RPMI7951 (cell line): ENCODE measurements at places on chromosomes 13 and 19.
A peak's percentile ranks its signal among the peaks of the same experiment; 100 is the strongest.

DNA sequence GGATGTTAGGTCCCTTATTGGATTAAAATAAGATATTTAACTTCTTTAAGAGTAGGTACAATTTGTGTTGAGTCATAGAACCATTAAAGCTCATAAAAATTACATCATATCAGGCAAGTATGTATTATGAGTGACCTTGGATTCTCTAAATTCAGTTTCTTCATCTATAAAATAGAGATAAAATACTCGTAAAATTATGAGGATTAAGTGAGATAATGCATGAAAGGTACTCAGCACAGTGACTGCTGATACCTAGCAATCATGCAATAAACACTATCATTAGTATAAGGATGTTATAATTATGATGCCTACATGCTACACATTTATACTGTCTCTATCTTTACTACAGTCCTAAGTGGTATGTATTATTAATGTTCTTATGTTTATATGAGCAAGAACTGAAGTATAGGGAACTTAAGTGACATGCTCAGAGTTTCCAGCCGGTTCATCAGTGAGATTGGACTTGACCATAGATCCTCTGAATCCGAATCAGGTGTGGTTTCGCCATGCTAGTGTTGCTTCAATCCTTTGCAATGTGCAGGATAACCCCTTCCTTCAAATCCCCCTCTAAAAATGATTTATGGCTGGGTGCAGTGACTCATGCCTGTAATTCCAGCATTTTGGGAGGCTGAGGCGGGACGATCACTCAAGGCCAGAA lies 22.9 kb upstream of the FRY start:
- DNase-seq = no peak

DNA sequence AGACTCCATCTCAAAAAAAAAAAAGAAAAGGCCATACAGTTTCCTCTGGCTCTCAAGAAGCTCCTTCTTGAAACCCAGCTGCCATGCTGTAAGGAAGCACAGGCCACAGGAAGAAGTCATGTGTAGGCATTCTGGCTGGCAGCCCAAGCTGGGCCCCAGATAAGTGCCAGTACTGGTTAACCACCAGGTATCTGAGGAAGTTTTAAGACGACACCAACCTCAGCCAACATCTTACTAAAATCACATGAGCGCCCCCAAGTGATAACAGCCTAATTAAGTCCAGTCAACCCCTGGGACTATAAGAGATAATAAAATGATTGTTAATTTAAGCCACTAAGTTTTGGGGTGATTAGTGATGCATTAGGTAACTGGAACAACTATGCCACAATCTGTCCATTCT lies 27.4 kb upstream of the AKT2 start:
- no peak for DNase-seq

DNA sequence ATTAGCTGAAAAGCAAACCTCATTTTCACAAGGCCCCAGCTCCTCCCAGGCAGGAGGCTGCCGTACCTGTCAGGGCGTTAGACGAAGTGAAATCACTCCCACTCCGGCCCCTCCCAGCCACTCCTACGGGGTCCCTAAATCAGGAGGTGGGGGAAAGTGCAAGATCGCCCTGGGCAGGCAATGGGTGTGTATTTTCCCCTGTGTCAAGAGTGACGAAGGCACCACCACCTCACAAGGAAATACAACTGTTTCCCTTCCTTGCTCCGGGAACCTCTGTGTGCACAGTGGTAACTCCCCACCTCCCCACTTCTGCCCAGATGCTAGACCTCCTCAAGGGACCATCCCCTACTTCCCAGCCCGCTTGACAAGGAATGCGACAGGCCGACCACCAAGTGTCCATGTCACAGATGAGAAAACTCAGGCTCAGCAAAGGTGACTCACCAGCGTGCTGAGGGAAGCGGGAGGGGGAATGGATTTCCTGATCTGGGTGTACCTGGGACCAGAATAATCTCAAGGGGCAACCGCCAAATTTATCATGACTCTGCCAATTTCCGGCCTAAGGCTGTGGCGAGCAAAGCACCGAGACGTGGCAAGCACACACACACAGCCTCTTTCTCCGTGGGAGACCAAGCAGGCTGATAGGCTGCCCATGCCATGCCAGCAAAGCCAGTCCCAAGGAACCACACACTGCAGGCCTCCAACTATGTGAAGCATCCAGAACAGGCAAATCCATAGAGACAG lies 7.3 kb downstream of the PPP6R1 start:
- DNase-seq = no peak

DNA sequence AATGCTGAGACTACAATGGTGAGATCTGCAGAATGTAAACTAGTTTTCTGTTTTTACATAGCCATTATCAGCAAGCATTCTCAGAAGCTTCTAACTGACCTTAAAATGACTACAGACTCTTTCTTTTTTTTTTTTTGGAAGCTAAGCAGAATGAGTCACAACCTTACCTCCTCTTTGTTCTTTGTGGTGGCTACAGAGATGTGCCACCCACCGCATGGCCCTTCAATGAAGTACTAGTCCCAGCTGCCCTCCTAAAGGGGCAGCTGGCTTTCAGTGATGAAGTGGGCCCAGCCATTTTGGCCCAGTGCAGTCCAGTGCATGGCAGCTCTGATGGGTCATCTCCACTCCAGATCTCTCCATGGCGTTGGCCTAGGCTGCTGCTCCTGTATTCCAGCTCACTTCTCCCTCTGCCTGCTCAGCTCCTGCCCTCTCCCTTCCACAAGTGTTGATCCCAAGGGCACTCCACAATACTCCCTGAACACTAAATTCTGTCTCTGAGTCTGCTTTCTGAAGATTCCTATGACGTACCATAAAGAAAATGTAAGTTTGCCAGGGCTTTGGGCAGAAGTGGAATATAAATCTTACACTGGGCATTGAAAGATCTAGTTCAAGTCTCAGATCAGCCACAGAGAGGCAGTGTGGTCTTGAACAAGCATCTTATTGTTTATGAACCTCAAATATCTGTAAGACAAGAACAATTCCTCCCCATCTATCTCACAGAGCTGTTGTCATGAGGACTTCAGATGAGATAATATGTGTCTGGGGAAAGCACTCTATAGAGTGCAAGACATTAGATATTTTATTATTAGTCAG lies 85.6 kb downstream of the RXFP2 start:
- peak; percentile 53 for DNase-seq

DNA sequence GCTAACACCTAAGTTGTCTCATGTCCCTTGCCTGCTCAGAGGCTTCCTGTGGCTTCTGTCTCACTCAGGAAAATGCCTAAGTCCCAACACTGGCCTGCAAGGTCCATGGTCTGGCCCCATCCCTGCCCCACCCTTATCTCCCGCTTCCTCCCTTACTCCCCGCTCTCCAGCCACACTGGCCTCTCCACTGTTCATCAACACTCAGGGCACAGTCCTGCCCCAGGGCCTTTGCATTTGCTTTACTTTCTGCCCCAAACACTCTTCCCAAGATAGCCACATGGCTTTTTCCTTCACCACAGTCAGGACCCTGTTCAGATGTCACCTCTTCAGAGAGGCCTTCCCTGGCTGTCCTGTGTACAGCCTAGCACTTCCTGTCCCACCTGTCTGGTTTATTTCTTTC lies 32.1 kb upstream of the IGSF23 start:
- no peak for DNase-seq
